ENCODE measurements at places on chromosomes 6 and 20.

DNA sequence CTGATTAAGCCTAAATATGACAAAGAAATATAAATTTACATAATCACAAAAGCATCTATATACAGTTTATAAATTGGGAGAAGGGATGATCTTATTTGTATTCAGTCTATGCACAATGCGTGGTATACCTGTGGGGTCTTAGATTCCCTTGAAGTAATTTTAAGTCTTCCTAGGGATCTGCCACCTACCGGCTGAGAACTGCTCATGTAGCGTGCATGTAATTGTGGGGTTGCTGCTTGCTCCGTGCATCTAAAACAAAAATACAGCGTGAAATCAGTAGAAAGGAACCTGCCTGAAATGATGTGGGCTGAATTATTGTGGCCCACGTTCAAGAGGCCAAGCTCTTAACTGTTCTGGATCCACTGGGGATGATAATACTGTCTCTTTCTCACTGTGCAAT, 187.3 kb downstream of the MBOAT1 start:
- no peak for DNase-seq

DNA sequence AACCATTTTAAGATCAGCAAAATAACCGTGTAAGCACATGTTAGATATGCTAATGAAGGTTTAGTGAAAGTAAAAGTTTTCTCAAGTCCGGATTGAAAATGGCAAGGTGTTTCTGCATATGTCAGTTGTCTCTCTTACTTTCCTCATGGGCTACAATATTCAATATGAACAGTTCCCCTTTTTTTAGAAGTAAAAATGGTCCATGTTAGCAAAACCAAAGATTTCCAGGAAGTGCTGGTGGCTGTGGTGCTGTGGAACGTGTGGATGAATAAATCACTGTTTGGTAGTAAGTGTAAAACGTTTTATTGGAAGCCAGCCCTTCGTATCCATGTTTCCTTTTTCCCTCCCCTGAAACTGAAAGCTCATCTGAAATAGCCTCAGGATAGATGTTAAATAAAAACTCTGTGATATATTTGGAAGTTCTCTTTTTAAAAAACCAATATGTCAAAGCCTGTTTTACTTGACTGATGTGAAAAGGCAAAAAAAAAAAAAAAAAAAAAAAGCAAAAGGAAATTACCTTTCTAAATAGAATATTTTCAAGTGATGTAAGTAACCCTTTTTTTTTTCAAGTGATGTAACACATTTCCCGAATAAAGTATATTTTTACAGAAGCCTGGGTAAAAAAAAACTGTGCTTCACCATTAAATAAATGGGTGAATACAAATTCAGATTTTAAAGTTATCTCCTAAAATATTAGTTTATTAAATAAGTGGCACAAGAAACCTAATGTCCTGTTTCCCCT, 41.9 kb downstream of the PLEKHG1 start:
- no peak for DNase-seq

DNA sequence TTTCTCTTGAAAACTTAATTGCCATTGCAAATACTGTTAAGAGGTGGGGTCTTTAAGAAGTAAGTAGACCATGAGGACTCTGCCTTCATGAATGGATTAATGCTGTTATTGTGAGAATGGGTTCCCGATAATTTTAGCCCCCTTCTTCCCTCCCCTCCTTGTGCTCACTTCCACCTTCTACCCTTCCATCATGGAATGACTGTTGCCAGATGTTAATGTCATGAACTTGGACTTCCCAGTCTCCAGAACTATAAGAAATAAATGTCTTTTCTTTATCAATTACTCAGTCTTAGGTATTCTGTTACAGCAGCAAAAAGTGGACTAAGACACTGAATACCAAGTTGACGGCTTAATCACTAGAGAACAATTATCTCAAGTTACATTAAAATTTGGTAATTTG, 5.8 kb upstream of the FOXQ1 start:
- no peak for DNase-seq

DNA sequence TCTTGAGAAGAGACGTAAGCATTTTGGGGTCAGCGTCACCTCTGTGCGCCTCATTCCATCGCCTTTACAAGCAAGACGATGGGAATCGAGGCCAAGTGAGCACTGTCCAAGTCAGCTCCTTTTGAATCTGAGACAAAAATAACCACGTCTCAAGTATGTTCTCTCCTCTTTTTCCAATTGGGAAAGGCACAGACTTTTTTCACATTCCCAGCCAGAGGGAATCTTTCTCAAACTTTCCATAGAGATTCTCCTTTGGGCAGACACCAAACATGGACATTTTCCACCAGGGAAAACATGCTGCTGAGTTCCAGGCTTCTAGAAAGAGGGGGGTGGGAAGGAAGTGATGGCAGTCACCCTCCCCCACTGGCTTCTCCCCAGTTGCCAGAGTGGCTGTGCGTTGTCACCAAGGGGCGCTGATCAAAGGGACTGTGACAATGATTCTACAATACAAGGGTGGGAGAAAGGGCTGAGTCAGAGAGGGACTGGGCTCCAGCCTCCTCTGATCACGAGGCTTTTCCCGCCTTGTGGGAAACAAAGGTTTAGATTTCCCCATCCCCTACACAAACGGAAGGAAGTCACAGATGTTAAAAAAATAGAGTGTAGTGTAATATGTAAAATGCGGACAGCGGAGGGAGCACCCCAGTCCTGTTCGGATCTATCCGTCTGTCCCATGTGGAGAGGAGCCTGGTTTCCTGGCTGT, 281.9 kb upstream of the RNF24 start:
- no peak for DNase-seq

DNA sequence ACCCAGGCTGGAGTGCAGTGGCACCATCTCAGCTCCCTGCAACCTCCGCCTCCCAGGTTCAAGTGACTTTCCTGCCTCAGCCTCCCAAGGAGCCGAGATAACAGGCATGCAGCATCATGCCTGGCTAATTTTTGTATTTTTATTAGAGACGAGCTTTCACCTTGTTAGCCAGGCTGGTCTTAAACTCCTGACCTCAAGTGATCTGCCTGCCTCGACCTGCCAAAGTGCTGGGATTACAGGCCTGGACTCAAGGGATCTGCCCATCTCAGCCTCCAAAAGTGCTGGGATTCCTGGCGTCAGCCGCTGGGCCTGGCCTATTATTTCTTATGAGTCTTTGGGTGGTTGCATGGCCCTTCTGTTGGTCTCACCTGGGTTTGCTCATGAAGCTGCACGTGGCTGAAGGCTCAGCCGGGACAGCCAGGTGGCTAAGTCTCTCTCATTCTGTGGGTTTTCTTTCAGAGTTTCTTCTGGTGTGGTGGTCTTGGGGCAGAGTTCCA, 45.6 kb upstream of the NCOA3 start:
- DNase-seq, result no peak

DNA sequence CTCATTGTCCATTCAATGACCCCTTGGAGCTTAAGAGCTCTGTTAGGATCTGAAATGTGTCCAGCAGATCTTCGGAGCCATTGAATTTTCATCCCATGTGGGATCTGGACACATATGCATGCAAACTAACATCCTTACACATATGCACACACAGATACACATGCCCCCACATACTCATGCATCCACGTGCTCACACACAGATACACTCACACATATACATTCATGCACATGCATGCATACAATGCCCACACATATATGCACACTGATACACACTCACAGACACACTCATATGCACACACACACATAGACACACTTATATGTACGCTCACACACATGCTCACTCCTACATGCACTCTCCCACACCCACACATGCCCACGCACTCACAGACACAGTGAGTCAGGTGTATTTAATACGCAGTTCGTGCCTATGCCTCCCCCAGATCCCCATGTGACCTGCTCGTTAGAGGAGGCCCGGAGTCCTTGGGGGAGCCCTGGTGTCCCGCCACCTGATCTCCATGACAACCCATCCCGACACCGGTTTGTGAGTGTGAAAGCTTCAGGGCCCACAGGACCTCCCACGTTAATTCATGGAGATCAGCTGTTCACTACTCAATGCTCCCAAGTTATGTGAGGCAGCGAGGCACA, 121.9 kb upstream of the SULF2 start:
- DNase-seq, result no peak

- no peak for DNase-seq
Observed at GRCh38 chr6:49833386-49833785, 32.9 kb downstream of the CRISP1 start.

DNA sequence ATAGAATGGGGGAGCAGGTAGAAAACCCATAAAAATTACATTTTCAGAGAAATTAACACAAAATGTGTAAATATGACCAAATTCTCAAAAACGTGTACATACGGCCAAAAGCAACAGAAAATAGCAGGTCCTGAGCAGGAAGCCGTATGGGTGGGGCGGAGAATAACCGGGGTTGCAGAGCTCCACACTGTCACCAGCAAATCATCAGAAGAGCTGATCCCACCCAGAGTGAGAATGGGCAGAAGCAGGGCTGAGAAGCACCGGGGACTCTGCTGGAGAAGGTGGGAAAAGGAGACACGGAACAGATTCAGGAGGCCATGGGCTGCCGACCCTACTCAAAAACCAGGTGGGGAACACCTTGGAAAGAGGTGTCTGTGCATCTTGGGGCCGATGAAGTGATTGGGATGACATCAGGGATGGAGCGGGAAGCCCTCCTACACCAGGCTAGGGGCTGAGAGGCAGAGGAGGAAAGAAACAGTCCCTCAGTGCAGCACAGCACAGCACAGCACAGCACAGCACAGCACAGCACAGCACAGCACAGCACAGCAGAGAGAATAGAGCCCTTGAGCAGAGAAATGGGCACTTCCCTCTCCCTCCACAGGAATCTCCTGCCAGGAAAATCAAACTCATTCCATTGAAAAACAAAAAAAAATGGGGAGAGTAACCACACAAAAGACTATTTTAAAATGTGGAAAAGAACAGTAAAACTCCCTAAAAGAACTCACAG, 22.3 kb downstream of the STX7 start:
- DNase-seq, result no peak

GRCh38 chr20:33516882-33517281, 27.0 kb downstream of the CBFA2T2 start:
- DNase-seq, result no peak

- DNase-seq, result peak; percentile 50
Observed at GRCh38 chr6:2749969-2750600, 637 bp downstream of the MYLK4 start.

- no peak for DNase-seq
Observed at GRCh38 chr6:5522147-5522546, 260.8 kb downstream of the FARS2 start.

DNA sequence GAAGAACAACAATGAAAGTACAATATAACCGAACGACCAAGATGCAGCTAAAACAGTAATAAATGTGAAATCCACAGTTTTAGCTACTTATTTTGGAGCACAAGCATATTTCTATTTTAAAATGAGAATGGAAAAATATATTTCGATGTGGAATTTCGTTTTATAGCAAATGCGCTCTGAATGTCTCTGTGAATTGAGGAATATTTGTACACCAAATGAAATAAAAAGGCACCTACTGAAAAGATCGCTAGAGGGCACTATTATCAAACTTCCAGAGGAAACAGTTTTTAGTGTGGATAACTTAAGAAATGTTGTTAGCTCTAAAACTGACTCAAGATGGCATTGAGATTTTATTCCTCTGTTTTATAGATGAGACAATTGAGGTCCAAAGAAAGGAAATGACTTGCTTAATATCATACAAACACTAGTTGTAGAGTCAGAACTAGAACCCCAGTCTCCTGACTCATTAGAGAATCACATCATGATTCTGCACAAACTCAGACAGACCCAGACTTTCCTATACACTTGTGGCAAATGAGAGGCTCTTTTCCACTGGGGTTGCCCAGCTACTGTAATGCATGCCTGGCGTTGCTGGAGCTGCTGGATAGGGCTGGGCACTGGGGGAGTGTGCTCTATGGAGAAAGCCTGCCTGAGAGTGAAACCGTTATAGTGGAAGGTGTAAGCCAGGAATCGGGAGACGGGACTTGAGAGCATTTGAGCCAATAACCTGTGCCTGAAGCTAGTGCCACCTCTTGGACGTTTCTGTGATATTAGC, 51.9 kb downstream of the GCLC start:
- DNase-seq, result no peak

- DNase-seq, result no peak
Observed at GRCh38 chr6:12403201-12403826, 113.2 kb downstream of the EDN1 start.

DNA sequence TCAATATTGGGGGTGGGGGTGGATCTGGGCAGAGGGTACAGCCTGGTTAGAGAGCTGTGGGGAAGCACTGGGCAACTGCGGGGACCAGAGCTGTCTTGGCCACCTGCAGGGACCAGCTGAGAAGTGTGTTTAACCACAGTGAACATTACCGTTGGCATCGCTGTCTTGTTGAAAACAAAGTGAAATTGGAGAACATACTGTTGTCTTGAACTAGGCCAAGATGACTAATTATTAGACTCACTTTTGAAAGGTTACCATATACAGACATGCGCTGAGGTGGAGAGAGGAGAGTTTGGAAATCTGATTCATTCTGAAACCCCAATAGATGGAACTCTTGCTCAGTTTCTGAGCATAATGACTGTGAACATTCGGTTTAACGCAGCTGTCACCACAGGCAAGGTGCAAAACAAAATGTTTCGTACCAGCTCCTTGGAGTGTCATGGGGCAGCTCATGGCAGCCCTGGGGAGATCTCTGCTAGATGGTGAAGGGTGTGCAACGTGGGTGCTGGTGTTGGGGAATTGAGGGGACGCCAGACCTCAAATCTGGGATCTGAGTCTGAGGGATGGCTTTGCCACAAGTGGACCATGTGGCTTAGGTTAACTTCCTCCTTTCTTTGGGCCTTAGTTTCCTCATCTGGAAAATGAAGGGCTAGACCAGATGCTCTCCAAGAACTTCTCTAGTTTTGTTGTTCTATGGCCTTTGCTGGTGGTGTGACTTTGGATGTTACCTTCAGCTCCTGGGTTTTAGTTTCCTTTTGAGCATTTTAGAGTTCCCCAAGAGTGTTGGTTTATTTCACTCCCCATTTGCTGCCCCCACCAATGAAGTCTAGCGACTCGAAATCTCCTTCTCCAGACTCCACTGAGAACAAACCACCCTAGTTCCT, 24.6 kb upstream of the GTSF1L start:
- DNase-seq, result no peak

DNA sequence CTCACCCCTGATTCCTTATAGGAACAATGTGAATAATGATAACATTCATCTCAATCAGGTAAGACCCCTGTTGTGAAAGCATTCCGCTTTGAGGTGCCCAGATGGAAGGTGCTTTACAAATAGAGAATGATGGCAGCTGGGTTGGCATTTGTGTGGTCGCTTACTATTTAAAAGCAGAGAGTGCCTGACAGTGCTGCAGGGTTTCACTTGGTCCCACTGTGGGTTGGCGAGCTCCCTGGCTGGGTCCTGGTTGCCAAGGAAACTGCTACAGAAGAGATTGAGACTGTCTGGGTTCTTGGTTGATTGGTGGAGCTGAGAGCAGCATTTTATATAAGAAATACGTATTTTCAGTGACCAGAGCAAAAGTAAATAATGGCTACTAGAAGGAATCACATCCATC, 207.2 kb upstream of the KCNQ5 start:
- DNase-seq, result no peak
